ENCODE measurements at places on chromosomes 1 and 21.

GRCh38 chr1:160453443-160453842 lies 53.1 kb downstream of the VANGL2 start:
- DNase-seq: no peak

- DNase-seq: no peak
These were observed 3.9 kb upstream of the ARHGAP30 start for GRCh38 chr1:161073474-161074121.

GRCh38 chr1:232340446-232340845 lies 289.5 kb downstream of the SIPA1L2 start:
- DNase-seq: no peak

GRCh38 chr1:242525360-242525722 lies 844 bp upstream of the PLD5 start:
- no peak for DNase-seq

DNA sequence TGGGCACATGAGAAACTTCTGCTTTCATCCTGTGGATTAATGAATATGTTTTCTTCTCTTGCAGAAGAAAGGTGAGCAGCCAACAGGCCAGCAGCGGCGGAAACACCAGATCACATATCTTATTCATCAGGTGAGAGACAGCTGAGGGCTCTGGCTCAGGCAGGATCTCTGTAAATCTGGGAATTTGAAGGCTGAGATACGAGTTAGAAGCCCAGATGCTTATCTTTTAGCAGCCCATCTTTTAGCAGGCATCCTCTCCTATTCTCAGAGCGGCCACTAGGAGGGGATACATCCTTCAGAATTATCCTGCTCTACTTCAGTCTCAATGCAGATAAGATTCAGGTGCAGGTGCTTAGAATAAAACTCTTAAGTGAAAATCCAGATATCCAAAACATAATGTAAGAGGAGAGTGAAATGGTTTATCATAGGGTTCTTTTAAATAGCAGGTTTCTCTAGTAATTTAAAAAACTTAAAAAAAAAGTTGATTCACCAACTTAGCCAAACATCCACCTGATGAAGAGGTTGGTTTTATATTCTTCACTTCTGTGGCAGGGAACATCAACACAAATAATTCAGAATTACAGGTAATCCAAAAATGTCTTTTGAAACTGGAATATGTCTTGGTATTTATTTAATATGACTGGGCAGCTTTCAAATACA lies 19.3 kb downstream of the SH2D2A start:
- peak; percentile 64 for DNase-seq

GRCh38 chr1:224264321-224264720 lies 65.7 kb downstream of the NVL start:
- DNase-seq: no peak

- DNase-seq: no peak
These were observed 7.4 kb downstream of the WNT3A start for GRCh38 chr1:228013935-228014930.

DNA sequence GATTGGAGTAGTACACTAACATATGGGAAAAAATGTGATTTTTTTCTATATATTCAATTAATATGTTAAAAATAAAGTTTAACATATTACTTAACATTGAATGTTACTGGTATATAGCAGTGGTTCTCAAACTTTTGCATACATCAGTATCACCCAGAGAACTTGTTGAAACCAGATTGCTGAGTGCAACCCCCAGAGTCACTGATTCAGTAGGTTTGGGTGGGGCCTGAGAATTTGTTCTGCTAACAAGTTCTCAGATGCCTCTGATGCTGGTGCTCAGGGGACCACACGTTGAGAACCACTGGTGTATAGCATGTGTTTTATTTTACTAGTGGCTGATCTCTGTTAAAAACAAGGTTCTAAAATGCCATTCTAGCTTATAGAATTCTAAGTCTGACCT lies 161.9 kb downstream of the HHIPL2 start:
- no peak for DNase-seq

- no peak for DNase-seq
These were observed 436.2 kb downstream of the MATN1 start for GRCh38 chr1:30286988-30287839.

DNA sequence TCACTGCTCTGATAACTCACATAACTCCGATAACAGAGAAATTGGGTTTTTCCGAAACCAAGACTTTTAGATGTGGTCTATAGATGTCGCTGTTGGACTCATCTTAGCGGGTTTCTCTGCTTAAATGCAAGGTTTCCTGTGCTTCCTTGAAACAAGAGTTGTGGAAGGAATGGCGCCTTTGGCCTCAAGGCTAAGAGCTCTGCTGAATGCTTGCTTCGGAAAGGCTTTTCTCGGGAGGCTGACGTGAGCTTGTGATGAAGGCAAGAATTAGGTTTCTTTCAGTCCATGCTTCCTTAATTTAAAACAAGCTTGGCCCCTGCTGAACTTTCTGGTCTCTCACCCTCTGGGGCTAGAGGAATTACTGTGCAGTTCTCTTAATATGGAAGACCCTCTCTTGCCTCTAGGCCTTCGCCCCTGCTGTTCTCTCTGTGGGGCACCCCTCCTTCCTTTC lies 113.5 kb downstream of the MAP3K21 start:
- peak; percentile 30 for DNase-seq

DNA sequence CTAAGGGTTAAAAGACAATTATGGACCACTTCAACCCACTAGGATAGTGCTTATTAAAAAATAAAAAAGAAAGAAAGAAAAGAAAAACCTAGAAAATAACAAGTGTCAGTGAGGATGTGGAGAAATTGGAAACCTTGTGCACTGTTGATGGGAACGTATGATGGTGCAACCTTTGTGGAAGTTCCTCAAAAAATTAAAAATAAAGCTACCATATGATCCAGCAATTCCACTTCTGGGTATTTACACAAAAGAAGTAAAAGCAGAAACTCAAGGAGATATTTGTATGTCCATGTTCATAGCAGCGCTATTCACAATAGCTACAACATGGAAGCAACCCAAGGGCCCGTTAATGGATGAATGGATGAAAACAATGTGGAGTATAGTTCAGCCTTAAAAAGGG lies 115.2 kb upstream of the ATP1A1 start:
- no peak for DNase-seq

GRCh38 chr1:33010932-33011731 lies 25.6 kb downstream of the AK2 start:
- DNase-seq: no peak

DNA sequence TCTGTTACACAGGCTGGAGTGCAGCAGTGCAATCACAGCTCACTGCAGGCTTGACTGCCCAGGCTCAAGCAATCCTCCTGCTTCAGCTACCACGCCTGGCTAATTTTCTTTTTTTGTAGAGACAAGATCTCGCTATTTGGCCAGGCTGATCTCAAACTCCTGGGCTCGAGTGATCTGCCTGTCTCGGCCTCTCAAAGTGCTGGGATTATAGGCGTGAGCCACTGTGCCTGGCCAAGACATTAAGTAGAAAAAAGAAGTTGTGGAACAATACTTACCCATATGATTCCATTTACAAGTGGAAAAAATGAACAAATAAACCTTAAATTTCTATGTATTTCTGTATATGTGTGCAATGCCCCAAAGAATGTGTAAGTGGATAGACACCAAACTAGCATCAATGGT lies 30.3 kb upstream of the ID3 start:
- no peak for DNase-seq

- DNase-seq: peak; percentile 16
These were observed 12.0 kb upstream of the KCNE2 start for GRCh38 chr21:34351786-34352241.

GRCh38 chr1:171809834-171810233 lies 28.4 kb downstream of the METTL13 start:
- no peak for DNase-seq

DNA sequence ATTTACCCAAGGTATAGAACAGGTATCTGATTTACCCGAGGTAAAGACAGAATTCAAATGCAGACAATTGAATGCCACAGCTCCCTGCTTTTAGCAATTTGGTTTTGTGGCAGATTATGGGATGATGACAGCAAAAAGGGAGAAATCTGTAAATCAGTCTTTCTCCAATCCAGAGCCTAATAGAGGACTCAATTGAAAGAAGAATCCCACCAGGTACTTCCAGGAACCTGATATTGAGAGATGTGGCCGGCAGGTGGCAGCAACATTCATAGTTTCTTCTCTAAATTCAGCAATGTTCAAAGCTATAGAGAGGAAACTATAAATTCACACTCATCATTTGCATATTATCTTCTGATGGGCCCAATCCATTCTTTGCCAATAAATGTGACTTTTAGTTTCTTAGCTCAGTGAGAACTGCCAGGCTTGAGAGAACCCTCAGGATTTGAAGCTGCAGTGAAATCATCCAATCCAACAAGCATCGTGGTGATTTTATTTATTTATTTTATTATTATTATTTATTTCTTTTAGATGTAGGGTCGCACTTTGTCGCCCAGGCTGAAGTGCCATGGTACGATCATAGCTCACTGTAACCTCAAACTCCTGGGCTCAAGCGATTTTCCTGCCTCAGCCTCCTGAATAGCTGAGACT lies 9.8 kb upstream of the PHACTR4 start:
- DNase-seq: peak; percentile 59

DNA sequence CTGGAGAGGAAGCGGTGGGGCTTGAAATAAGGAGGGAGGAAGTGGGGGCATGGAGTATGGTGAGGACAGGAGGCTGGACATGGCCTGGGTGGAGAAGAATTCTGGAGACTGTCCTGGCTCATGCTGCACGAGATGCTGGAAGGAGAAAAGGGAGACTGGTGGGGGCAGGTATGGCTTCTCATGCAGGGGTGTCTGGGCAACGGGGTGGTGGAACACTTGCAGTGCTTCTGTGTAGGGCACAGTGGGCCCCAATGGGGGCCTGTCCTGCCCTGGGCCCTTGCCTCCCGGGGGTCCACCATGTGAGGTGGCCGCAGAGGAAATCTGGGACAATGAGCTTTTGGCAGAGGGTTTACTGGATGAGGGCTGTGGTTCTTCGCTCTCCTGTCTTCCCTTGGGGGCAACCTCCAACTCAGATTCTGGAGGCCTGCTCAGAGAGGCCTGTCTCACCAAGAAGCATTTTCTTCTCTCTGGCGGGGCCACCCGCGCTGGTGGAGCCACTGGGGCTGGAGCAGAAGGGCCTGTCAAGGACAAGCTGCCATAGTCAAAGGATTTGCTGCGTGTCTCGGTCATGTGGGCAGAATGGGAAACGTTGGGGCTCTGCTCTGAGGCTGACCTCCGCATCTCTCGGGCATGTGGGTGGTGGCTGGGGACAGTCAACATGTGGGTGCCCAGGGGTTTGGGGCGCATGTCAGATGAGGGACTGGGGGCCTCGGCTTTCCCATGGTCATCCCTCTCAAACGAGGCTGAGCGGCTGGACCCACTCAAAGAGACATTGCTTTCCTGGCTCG lies 96.9 kb upstream of the EDN2 start:
- no peak for DNase-seq

DNA sequence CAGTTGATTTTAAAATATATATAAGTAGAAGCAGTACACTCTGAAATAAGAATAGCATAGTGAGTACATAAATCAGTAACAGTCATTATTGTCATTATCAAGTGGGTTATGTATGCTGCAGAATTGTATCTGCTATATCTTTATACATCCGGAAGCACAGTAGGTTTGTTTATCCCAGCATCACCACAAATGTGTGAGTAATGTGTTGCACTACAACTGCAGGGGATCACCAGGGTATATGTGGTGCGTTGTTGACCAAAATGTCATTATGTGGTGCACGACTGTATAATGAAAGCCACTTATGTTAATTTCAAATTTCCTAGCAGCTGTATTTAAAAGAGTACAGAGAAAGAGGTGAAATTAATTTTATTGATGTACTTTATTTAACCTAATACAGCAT lies 87.7 kb upstream of the GADD45A start:
- DNase-seq: peak; percentile 46

DNA sequence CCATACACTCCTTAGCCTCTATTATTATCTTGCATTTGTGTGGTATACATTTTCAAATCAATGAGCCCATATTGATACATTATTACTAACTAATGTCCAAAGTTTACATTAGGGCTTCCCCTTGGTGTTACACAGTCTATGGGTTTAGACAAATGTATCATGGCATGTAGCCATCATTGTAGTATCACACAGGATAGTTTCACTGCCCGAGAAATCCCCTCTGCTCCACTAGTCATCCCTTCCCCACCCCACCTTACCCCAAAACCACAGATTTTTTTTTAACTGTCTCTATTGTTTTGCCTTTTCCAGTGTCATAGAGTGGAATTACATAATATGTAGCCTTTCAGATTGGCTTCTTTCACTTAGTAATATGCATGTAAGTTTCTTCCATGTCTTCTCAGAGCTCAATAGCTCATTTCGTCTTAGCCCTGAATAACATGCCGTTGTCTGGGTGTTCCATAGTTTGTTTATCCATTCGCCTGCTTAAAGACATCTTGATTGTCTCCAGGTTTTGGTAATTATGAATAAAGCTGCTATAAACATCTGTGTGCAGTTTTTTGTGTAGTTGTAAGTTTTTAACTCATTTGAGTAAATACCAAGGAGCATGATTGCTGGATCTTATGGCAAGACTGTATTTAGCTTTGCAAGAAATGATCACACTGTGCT lies 86.4 kb upstream of the LYST start:
- DNase-seq: no peak

DNA sequence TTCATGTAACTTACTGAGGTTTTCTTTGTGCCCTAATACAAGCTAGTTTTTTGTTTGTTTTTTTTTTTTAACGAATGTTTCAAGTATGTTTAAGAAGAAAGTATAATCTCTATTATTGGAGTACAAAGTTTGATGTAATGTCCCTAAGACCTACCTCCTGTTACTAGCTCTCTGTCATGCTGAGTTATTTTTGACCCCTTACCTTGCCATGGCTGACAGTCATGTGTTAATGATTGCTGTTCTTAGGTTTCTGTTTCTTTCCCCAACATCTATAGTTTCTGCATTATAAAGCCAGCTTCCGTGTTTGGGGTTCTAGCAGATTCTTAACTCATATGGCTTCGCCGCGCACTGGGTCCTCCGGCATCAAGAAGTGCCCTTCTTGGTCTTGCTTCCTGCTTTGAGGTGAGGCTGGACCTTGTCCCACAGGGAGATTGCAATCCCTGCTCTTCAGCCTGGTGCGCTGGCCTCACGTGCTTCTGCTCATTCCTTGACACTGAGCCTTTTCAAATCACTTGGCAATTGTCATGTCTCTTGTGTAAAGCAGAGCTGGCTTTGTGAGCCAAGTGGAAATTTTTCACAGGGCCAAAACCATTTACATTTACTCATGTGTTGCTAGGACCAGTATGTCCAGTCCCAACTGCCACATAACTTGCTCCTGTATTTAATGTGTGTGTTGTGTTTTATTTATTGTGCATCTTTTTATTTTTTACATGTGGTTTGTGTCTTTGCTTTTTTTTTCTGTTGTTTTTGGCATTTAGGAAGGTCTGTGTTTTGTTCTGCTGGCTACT lies 135.0 kb upstream of the COL6A1 start:
- no peak for DNase-seq

DNA sequence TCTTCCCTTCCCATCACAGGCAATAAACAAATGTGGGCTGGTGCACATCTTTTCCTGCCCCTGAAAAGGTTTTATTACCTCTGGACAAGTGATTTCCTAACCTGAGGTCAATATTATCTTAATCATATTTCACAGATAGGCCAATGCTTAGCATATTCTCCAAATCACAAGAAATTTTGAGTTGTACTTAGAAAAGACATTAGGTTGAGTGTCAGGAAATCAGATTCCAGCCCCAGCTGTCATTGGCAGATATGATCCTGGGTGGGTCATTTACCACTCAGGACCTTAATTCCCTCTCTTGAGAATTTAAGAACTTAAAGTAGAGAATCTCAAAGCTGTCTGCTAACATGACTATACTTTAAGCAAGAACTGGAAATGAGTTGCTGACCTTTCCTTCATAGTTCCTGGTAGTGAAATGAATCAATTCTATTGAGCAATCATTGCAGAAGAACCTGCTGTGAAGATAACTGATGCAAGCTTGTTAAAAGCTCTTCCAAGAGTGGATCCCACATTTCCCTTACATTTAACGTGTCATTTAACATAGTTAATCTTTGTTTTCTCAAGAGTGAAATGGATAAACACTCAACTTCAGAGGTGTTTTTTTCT lies 46.4 kb upstream of the CR2 start:
- peak; percentile 53 for DNase-seq

Measured in HCEC 1CT (cell line).